ENCODE measurements at places on chromosomes 16 and 17.

DNA sequence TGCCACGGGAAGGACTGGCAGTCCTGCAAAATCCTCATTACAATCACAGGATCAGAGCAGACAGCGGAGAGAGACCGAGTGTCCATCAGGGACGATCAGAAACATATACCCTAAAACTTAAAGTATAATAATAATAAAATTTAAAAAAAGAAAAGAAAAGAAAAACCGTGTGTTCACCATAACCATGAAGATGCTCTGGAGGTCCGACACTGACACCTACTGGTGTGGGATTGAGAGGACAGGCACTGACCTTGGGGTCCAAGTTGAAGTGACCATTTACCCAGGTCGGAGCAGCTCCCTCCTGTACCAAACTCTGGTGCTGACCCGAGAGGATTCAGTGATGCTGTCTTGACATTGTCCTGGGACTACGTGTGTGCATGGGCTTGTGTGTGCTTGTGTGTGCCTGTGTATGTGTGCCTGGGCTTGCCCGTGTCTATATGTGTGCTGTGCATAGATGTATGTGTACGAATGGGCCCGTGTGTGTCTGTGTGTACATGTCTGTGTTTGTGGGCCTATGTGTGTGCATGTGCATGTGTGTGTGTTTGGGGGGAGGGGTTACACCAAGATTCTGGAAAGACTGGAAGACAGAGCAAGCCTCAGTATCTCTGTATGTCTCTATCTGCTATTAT is 10.0 kb upstream of the CD300LD start:
- peak; percentile 44 for DNase-seq

DNA sequence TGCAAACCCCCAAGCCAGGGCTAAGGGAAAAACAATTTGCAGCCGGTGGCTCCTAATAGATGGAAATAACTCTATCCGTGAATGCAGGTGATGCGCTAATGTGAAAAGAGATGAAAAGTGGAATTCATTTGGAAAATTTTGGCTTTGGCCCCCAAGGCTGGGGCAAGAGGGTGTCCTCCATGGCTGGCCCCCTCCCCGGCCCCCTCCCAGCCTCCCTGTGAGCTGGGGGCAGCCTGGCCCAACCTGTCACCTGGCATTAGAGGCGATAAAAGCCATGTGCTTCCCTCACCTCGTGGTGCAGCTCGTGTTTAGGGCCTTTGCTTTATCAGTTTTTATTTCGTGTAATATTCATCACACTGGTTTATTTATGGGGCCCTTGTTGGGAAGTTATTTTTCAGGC is 267.2 kb downstream of the ENGASE start:
- no peak for DNase-seq

- no peak for DNase-seq
Measured at GRCh38 chr16:4060823-4061222, 55.4 kb downstream of the ADCY9 start.

DNA sequence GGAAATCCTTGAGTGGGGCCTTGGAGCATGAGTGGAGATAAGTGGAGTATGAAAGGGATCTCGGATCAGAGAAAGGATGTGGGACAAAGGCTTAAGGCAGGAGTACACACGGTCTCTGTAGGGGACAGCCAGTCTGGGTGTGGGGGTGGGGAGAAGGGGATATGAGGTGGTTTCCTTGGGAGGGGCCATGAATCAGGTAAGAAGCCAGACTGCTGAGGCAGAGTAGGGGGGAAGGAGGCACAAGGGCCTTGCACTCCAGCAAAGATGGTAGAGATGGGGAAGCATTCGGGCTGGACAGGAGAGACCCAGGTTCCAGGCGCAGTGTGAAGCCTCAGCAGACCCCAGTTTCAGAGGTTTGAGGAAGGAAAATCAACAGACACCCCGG is 1.6 kb downstream of the HSD11B2 start:
- DNase-seq, result no peak

- DNase-seq, result no peak
Measured at GRCh38 chr16:1089439-1089821, 6.6 kb downstream of the C1QTNF8 start.

GRCh38 chr17:62139141-62139540 is 74.1 kb upstream of the MED13 start:
- no peak for DNase-seq

DNA sequence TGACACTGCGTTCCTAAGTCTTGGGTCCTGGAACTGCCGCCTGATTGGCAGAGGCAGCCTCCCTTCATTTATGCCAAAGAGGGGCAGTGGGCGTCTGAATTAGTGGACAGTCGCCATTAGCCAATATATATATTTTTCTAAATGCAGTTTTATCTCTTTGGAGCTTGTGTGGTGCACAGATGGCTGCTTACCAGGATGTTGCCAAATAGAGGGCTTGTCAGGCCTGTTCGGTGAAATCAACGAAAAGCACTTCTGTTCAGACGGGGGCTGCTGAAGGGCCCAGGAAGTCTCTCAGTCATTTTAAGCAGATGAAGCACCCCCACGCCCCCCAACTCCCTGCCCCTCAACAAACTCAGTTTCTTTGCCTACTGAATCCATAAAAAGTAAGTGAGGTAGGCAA is 66.0 kb downstream of the RAP1GAP2 start:
- DNase-seq, result no peak

DNA sequence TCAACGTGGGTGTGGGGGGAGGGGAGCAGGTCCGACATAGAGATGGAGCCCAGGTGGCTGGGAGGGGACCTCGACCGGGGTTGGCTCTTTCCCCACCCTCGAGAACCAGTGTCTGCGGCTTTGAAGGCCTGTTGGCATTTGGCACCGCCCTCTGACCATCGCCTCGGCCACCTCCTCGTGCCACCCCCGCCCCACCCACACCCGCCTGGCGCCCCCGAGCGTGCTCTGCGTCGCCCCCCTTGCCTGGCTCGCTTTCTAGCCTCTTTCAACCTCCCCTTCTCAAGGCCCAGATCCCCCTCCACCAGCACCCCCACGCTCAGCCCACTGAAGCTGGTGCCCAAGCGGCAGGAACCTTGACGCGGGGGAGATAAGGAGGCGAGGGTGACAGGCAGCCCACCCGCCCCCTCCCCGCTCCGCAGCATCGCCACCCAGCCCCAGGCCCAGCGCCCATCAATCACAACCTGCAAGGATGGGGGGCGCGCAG is 619 bp downstream of the CACNB1 start:
- no peak for DNase-seq

- peak; percentile 88 for DNase-seq
Measured at GRCh38 chr17:8225813-8226535, 15.6 kb upstream of the AURKB start.

GRCh38 chr17:77306048-77306789 is 165.4 kb downstream of the SEC14L1 start:
- no peak for DNase-seq

DNA sequence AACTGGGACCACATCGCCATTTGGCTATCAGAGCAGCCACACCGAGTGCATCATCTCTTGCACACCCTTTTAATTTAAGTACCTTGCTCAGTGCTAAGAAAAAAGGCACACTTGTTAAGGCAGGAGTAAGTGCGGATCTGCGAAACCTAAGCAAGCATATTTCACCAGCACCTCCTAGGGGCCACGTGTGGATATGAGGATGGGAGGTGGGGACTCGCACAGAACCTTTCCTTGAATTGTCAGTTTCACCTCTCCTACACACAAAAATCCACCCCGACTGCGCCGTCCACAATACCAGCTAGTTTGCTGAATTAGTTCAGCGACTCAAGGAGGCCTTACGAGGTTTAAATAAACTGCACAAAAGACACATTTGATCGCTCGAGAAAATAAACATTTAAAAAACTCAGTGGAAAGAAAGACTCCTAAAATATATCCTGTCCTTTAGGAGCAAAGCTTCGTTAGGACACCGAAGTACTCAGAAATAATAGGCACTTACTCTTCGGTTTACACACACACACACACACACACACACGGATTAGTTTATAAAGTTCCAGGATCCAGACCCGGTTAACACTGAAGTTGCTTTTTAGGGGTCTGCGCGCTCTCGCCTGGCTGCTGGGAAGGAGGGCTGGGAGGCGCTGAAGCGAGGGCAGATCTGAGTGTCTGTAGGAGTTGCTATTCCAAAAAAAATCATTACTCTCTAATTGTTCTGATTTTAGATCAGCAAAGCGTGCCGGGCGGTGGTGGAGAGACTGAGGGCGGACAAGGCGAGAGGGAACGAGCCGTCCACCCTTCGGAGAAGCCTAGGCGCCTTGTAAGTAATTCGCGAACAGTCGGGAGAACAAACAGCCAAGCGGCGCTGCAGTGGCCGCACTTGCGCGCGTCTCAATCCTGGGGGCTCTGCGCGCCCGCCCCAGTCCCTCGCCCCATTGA is 1.0 kb upstream of the KCNJ2 start:
- DNase-seq, result peak; percentile 31

DNA sequence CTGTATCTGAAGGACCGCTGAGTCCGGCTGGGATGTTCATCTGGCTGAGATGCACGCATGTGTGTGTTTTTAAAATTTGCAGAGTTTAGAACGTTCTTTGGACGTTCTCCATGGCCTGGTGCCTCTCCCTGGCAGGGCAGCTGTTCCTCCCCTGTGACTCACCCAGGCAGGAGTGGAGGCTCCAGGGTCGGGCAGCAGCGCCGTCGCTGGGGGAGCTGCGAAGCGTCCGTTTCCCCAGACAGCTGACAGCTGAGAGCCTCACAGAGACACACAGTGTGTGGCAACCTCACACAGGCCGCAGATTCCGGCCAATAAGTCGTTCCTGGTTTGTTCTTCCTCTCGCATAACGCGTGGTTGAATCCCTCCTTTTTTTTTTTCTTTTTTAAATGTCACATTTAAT is 80.6 kb downstream of the OR1D5 start:
- peak; percentile 2 for DNase-seq

DNA sequence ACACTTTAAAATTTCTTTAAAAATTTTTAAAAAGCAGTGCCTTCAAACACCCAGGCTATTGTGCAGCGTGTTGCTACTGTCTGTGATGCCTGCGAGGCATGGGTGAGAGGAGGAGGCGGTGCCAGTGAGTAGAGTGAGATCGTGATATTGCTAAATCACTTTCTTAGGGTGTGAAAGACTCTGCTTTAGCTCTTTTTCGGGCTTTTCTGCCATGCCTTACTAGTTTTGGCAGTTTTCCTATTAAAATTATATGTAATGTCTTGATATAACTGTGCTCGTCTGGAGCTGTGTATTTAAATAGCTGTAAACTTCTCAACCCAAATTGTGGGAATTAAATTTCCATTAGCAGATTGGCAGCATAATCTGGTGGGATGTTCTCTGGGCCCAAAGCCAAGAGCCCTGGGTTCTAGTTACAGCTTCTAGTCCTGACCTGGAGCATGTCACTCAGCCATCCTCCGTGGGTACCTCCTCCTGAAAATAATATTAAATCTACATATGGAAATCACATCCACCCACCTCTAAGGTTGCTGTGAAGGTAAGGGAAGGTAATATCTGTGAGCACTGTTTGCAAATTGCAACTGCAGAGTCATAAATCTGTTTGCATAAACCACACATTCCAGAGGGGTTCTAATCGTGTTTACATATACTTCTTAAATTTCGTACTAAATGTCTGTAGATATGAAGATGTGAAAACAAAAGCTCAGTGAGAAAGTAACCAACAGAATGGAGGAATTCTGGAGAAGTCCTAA is 264.3 kb upstream of the CACNG5 start:
- no peak for DNase-seq

- DNase-seq, result no peak
Measured at GRCh38 chr17:70123193-70123592, 46.1 kb upstream of the KCNJ2 start.

DNA sequence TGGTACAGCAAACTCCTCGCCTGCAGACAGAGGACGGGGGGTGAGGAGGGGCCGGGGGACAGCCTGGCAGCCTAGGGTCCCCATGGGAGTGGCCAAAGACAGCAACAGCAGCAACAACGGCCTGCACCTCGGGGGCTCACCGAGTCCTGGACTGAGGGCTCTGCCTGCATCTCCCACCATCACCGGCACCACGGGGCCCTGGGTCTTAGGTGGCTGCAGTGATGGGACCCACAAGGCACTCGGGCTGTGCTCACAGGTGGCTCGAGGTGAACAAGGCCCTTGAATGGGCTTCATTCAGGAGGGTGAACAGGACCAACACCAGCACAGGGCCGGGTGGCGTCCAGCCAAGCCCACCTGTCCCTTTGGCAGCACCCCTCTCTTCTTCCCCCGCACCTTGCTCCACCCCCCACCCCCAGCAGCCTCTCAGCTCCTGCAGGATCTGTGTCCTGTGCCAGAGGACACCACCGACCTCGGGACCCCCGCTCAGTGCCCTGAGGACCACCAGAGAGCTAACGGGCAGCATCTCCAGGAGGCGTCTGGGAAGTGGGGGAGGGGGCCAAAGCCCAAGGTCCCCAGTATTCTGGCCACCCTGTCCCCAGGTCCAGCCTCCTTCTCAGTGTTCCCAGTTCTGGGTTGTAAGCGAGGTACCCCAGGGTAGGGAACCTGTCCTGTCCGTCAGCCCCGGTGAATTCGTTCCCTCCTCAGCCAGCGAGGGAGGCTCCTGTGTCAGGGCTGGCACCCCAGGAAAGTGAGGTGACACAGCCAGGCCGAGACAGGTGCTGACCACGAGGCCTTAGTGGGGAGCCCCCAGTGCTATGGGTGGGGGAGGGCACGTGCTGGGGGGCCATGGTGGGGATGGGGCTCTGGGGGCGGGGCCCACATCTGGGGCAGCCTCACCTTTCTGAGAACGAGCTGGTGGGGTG is 94.3 kb downstream of the TBC1D16 start:
- no peak for DNase-seq

DNA sequence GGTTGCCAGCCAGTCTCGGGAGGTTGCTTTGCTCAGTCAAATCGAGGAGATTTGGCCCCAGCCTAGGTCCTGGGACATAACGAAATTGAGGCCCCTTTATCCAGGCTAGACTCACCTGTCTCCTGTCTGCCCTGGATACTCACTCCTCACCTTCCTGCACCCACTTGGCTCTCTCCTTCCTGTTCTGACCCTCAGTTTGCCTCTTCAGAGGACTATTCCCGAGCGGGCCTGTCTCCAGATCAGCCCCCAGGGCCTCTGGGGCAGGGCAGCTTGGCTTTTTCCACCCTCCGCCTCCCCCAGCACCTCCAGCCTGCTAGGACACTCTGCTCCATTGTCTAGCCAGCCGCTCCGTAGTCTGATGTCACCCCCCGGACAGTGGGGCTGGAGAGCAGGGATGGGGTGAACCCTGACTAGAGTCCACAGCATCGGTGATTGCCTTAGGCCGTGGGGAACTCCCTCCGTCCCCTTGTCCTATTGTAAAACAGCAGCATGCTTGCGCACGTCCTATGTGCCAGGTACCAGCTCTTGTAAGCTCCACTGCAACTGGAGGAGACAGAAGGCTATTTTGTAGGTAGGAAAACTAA is 8.8 kb downstream of the WFIKKN2 start:
- DNase-seq, result no peak

GRCh38 chr16:83682116-83682867 is 125.5 kb upstream of the HSBP1 start:
- DNase-seq, result no peak

DNA sequence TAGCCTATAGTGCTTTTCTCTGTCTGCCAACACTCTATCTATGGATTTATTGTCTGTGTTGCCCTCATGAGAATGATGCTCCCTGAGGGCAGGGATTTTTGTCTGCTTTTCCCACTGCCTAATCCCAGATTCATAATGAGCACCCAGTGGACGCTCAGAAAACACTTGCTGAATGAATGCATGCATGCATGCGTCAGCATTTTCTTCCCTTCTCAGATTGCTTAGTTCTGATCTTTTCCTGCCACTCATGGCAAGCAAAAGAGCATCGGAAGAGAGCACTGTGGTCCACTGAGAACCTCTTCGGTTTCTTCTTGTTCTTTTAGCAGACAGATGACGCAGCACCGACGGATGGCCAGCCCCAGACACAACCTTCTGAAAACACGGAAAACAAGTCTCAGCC is 246.8 kb downstream of the RBFOX1 start:
- DNase-seq, result no peak
